Activated CD8-positive, alpha-beta memory T cell treated with anti-CD3 and anti-CD28 coated beads for 1 hour (primary cell): ENCODE measurements at places on chromosomes 16 and 17.

GRCh38 chr17:79795795-79796443 lies 958 bp downstream of the CBX8 start:
- no peak for DNase-seq

GRCh38 chr17:64282753-64283080 lies 19.7 kb upstream of the TEX2 start:
- DNase-seq, result no peak

DNA sequence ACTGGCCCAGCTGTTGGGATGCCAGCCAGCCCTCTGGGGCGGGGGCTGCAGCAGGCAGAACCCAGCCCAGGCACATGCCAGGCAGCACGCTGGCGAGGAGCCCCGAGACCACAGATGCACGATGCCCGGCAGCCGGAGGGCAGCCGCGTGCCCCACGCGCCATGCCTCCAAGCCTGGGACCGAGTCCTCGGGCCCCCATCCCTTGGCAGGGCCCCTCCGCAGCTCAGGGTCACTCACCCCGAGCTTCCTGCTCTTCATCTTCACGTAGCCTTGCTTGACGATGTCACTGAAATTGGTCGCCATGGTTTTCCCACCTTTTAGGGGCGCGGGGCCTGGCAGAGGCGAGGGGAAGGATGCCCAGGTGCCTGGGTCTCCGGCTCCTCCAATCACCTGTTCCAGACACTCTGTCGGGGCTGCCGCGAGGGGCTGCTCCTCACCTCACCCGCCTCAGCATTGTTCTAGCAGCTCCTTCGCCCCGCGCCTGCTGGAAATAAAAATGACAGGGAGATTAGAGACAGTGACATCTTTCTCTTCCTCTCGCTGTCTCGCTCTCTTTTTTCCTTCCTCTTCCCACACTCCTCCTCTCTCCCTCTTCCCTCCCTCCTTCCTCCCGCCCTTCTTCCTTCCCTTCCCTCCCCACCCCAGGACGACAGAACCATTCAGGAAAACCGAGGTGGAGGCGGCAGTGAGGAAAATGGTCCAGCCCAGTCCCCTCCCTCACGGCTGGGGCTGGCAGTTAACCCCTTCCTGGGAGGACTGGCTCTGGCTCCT lies 6.9 kb downstream of the DOK4 start:
- DNase-seq, result no peak

DNA sequence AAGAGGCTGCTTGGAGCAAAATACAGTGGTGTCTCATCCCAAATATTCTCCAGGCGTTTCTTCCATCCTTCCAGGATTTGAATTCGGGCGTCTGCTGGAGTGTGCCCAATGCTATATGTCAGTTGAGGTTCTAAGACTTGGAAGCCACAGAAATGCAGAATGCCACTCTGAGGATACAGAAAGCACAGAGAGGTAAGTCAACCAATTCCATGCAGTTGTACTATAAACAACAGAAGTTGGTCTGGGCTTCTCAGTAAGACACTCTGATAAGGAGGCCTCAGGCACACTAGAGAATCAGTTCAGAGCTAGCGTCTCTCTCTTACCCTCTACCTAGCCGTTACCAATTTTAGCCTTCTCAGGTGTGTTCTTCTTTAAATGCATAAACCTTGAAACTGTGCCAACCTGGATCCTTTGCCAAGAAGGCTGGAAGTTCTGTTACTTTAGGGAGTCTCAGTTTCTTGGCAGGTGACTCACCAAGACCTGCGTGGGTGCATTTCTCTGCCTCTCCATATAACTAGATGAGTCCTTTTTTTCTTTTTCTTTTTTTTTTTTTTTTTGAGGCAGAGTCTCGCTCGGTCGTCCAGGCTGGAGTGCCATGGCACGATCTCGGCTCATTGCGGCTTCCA lies 15.1 kb downstream of the NQO1 start:
- no peak for DNase-seq
